Ureter (tissue), 1 donor: ENCODE measurements at places on chromosomes 16 and 17. TPM values are rescaled to one million over a fixed set of nuclear protein-coding genes. Genes with fewer than 3 reads are reported as not detected.

The CSH2 gene
- total RNA-seq: not detected

- no peak for DNase-seq
Observed at GRCh38 chr17:81480140-81481072, 32.2 kb downstream of the ACTG1 start.

GRCh38 chr16:55834049-55834448 lies 1.2 kb upstream of the CES1 start:
- no peak for DNase-seq

DNA sequence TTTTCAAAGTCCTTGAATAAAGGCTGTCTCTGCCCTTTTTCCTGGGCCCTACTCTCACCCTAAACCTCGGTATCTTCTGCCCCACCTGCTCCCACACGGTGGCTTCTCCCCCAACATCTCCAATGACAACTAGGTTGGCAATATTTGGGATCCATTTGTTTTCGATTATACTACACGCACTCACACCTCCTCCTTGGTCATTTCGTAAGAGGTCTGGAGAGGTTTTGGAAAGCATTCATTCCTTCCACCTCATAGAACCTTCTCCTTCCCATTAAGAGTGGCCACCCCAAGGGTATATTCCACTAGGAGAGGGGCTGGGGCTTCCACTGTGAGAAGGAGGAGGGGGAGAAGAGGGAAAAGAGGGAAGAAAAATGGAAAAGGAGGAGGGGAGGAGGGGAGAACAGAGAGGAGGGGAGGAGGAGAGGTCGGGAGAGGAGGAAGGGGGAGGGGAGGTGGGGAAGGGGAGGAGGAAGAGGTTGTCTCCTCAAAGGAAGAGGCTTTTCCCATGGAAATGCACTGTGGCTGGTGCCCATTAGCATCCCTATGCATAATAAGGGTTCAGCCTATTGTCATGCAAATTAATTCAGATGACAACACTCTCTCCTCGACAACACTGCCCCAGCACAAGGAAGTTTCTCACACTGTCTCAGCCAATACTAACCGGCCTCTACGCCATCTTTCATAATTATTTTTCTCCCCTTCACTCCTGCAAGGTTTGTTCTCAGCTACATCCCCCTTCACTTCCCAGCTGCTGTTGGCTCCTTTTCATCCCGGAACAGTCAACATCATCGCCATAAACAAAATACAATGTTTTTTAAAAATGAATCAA lies 30.0 kb downstream of the SOX9 start:
- no peak for DNase-seq

- DNase-seq: no peak
Observed at GRCh38 chr16:12300490-12300889, 324.0 kb downstream of the SNX29 start.

DNA sequence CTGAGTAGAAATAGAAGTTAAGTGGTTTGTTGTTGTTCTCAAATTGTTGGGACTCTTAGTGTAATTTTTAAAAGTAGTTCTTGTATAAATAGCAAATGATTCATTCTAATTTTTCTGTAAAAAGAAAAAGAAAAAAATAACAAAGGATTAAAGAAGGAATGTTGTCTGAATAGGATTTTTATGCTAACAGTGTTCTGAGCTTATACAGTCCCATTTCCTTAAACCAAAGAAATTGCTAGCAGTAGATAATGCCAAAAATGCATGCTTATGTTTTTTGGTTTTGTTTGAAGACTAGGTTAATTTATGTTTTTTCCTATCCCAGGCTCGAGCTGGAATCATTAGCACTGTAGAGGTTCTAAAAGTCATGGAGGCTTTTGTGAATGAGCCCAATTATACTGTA lies 44.7 kb upstream of the KPNB1 start:
- DNase-seq: no peak
